ENCODE measurements at places on chromosomes 11 and 22.

DNA sequence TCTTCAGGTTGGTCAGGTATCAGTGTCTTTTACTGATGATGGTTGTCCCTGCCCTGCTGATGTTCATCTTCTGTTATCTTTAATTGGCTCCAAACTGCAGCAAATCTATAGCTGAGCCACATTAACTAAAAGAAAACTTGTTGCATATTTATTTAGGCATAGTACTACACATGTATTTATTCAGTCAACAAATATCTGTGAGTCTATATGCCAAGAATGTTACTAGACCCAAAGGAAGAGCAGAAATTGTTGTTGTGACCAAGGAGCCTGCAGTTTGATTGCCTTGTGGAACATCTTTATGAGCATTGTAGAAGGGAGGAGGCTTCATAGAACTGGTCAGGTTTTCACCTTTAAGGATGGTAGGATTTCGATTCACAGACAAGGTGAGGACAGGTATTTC lies 10.1 kb downstream of the BMAL1 start:
- DNase-seq, result no peak

DNA sequence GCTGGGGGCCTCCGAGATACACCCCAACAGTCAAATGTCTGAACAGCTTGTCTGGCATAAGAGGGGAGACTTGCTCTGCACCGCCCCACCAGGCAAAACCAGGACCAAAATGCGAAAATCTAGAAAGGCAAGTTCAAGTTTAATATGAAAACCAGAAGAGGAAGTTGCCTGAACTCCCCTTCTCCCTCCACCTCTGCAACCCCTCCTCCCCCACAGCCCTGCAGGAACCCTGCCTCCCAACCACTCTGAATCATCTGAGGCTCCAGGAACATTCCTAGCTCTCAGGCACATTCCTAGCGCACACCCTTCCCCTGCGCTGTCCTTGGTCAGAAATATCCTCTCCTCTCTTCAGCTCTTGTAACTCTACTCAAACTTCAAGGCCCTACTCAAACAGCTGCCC lies 36.7 kb downstream of the ISX start:
- no peak for DNase-seq

DNA sequence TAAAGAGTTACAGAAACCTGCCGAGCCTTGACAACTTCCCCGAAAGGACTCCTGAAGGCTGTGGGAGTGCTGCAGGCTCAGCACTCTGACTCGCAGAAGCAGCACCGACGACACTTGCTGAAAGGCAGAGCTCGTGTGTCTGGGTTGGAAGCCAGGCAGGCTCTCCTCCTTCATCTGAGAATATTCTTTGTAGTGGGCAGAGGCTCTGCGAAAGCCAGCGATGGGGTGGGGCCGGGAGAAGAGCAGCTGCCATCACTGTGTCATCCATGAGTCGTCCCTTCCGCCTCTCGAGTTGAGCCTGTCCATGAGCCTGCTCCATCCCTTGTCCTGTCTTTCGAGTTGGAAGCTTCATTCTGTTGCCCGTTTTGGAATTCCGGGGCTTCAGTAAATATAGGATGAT lies 11.9 kb downstream of the GLB1L2 start:
- DNase-seq, result no peak

- no peak for DNase-seq
These were observed 16.9 kb upstream of the ALG8 start for GRCh38 chr11:78156127-78156844.
